ENCODE measurements at places on chromosomes 3 and 15.

DNA sequence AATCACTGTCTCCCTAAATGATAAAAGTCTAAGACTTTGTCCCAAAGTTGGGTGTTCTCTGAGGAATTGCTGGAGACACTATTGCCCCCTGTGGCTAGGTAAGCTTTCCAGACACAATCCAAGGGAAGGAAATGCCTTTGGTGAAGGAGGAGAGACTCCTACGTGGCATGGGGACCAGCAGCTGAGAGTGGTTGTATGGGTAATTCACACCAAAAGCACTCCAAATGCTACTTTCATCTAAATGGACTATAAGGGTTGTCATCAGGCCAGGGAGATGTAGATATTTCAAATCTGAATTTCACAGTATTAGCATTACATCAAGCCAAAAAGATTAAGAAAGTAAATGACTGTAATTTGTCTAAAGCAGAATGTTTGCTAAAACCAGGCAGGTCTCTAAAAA lies 400.8 kb upstream of the THBS1 start:
- no peak overlapping the region for H3K4me3 ChIP-seq
- peak overlapping the region; percentile 100 for H3K27ac ChIP-seq
- H3K36me3 ChIP-seq, result no peaks in the 10 kb centered on the region

GRCh38 chr3:9147896-9148266 lies 101.6 kb downstream of the SRGAP3 start:
- H3K36me3 ChIP-seq, result no peaks in the 10 kb centered on the region
- H3K4me1 ChIP-seq, result peaks cover 38% of the 10 kb centered on the region
- H3K27ac ChIP-seq, result peak overlapping the region; percentile 51
- no peak overlapping the region for H3K4me3 ChIP-seq
- DNase-seq, result no peak
- no peaks in the 10 kb centered on the region for H3K27me3 ChIP-seq

DNA sequence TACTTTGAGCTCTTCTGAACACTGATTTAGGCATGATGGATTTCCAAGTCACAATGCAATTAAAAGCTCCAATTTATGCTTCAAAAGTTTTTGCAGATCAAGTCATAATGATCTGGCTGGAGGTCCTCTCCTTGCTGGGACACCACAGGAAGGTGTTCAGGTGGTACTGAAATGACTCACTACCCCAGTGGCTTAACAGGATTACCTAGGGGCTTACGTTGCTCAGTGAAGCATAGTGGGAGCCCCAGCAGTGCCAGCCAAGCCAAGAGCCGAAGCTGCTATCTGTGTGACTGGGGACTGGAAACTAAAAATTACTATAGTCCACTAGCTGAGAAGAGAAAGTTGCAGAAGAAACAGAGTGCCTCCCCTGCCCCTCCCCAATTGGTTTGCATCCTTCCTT lies 110.1 kb upstream of the LPP start:
- no peak overlapping the region for H3K4me3 ChIP-seq

GRCh38 chr15:98626153-98626552 lies 22.2 kb upstream of the IGF1R start:
- no peak overlapping the region for H3K27ac ChIP-seq
- no peaks in the 10 kb centered on the region for H3K36me3 ChIP-seq
- no peak overlapping the region for H3K4me3 ChIP-seq
- no peak for DNase-seq

GRCh38 chr15:56160966-56161365 lies 82.7 kb downstream of the RFX7 start:
- no peak for DNase-seq
- H3K27me3 ChIP-seq, result no peaks in the 10 kb centered on the region
- H3K27ac ChIP-seq, result no peak overlapping the region
- H3K36me3 ChIP-seq, result peaks cover 27% of the 10 kb centered on the region
- H3K4me1 ChIP-seq, result peaks cover 10% of the 10 kb centered on the region

DNA sequence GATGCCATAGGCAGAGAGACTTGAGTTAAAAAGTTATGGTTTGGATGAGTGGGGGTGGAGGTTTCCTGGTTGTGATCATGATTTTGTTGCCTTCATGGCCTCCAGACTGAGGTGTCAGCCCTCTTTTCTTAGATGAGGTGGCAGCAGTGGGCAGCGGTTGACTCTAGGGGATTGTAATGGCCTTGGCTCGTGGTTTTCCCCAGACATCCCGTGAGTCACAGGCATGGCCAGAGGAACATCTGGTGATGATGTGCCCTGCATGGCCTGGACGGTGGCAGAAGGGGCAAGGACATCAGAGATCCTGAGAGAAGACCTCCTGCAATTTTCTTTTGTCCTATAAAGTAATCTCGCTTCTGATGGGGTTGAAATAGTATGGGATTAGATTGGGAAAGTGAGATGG lies 12.4 kb downstream of the RETNLB start:
- H3K27me3 ChIP-seq, result no peaks in the 10 kb centered on the region
- DNase-seq, result no peak
- H3K4me1 ChIP-seq, result no peaks in the 10 kb centered on the region
- no peak overlapping the region for H3K4me3 ChIP-seq
- no peaks in the 10 kb centered on the region for H3K36me3 ChIP-seq

DNA sequence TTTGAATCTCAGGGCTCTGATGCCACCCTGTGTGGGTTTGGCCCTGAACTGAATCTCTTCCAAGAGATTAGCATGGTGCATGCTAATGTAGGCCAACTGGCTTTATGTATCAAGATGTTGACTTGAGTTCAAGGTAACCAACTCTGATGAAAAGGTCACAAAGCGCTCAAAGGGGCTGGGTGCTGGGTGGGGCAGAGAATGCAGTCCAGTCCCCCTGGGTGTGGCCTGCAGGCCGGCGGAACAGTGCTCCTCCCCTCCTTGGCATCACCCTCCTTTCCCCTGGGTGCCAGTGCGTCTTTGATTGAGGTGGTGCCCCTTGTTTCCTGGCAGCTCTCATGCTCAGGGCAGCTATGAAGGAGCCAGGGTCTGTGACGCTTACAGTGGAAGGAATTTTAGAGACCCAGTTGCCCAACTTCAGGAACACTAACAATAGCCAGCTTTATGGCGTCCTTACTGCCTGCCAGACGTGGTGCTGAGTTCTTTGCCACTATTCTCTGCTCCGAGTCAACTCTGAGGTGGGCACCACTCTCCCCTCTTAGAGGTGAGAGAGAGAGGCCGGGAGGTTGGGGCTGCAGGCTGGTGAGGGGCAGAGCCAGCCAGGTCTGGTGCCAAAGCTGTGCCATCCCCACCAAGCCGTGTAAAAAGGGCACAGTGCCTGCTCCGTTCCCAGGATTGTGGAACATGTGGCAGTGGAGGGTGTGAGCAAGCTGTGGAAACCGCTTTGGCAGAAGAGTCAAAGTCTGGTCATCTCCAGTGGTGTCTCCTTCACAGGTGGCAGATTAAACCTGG lies 9.8 kb downstream of the SYNM start:
- no peak overlapping the region for H3K4me3 ChIP-seq
- no peaks in the 10 kb centered on the region for H3K27me3 ChIP-seq
- H3K27ac ChIP-seq, result no peak overlapping the region
- no peaks in the 10 kb centered on the region for H3K4me1 ChIP-seq
- no peaks in the 10 kb centered on the region for H3K36me3 ChIP-seq
- DNase-seq, result no peak

DNA sequence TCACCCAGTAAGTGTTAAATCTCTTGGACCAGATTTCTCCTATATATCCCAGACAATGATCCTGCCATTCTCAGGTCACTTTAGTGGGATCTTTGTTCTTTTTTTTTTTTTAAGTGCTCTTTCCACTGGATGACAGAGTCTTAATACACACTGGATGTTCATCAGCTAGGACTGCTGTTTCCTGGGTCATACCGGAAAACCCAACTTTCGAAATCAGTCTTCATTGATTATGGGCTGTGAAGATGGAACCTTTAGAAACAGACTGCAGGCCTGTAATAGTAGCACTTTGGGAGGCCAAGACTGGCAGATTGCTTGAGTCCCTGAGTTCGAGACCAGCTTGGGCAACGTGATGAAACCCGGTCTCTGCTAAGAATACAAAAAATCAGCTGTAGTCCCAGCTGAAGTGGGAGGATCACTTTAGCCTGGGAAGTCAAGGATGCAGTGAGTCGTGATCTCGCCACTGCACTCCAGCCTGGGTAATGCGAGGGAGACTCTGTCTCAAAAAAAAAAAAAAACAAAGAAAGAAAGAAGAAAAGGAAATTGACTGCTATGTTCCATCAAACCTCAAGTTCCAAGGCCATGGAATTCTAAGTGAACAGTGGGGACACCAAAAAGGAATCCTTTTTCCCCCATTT lies 2.3 kb downstream of the EOGT start:
- peaks cover 55% of the 10 kb centered on the region for H3K36me3 ChIP-seq
- H3K27me3 ChIP-seq, result no peaks in the 10 kb centered on the region
- peak overlapping the region; percentile 95 for H3K27ac ChIP-seq
- H3K4me3 ChIP-seq, result no peak overlapping the region
- no peak for DNase-seq

DNA sequence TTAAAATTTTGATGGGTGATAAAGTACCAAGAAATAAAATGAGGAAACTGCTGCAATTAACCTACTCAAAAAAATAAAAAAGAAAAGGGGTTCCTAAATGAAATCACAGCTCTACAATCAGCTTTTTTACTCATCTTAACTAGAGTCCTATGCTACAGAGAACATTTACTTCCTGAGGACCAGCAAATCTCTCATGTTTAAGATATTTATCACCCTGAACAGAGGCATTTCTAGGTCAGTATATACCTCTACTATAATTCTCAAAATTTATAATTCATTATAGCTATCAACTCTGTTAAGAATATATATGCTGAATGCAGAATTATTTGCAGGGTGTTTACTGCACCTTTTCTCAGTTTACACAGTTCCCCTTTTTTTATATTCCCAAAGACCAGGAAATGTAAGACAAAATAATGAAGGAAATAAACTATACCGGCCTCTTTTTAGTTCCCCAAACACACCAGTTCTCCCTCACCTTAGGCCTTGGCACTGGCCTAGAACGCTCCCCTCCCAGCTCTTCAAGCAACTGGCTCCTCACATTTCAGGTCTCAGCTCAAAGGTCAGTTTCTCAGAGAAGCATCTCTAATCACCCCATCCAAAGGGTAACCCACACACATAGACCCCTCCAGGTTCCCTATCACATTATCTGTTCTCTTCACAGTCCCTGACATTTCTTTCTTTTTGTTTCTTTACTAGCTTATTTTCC lies 71.1 kb downstream of the LRRFIP2 start:
- H3K27me3 ChIP-seq, result no peaks in the 10 kb centered on the region
- DNase-seq, result no peak
- peaks cover 3% of the 10 kb centered on the region for H3K36me3 ChIP-seq
- no peak overlapping the region for H3K4me3 ChIP-seq
- no peaks in the 10 kb centered on the region for H3K4me1 ChIP-seq
- no peak overlapping the region for H3K27ac ChIP-seq

Data from RWPE2 (cell line).